ENCODE measurements at places on chromosomes 16 and 17. TPM values are rescaled to one million over a fixed set of nuclear protein-coding genes. Genes with fewer than 3 reads are reported as not detected.

Gene WWOX
- total RNA-seq: 18.3 TPM

Gene TMIGD1
- total RNA-seq: not detected

Gene ERN2
- total RNA-seq: 0.11 TPM

Gene KRT38
- total RNA-seq: not detected

Gene TMC8
- 128 TPM for total RNA-seq

Gene ZNF207
- 190 TPM for total RNA-seq

DNA sequence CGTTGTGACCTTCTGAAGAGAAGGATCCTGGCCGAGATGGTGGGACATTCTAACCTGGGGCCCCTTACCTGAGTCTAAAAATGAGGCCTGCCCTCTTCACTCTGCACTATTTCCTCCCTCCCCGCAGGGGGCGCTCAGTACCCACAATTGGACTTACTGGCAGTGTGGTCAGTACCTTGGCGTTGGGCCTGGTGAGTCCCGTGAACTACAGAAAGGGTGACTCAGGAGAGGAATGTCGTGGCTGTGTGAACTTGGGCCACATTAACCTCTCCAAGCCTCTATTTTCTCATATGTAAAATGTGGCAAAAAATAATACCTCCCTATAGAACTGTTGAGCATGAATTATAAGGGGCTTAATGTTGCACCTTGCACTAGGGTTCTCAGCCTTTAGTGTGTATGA is 3.9 kb downstream of the RSAD1 start:
- H3K27ac ChIP-seq: no peak overlapping the region
- no peaks in the 10 kb centered on the region for H3K4me1 ChIP-seq
- peak; percentile 51 for DNase-seq
- no peaks in the 10 kb centered on the region for H3K27me3 ChIP-seq
- no peak overlapping the region for H3K4me3 ChIP-seq

GRCh38 chr16:24023621-24024020 is 187.8 kb downstream of the PRKCB start:
- no peaks in the 10 kb centered on the region for H3K36me3 ChIP-seq
- peaks cover 30% of the 10 kb centered on the region for H3K4me1 ChIP-seq
- no peak for DNase-seq
- H3K27ac ChIP-seq: no peak overlapping the region
- no peaks in the 10 kb centered on the region for H3K27me3 ChIP-seq
- H3K4me3 ChIP-seq: no peak overlapping the region

DNA sequence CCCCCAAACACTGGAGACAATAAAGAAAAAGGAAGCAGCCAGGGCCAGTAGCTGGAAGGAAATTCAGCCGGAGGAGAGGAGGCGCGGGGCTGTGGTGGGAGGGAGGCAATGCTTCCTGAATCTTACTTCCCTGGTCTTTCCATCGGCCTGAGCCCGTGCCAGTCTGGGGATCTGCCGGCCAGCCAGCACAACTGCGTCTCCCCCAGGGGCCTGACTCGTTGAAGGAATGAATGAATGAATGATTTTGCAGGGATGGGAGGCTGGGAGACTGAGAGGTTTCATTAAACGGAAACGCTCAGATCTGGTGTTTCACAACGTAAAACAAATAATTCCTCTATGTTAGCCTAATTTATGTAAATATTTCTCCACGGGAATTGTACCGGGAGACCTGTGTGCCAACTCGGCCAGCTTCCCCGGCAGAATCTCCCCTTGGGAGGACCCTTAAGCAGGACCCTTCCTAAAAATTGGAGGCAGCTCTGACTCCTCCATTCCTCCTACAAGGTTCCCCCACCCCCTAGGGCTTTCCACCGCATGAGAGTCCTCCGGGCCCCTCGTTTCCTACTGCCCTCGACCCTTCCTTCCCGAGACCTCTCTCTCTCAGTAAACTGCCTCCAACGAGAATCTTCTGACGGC is 1.3 kb upstream of the BAIAP2 start:
- no peak overlapping the region for H3K4me3 ChIP-seq
- H3K4me1 ChIP-seq: no peaks in the 10 kb centered on the region
- DNase-seq: no peak
- no peaks in the 10 kb centered on the region for H3K36me3 ChIP-seq
- peaks cover 5% of the 10 kb centered on the region for H3K27me3 ChIP-seq

DNA sequence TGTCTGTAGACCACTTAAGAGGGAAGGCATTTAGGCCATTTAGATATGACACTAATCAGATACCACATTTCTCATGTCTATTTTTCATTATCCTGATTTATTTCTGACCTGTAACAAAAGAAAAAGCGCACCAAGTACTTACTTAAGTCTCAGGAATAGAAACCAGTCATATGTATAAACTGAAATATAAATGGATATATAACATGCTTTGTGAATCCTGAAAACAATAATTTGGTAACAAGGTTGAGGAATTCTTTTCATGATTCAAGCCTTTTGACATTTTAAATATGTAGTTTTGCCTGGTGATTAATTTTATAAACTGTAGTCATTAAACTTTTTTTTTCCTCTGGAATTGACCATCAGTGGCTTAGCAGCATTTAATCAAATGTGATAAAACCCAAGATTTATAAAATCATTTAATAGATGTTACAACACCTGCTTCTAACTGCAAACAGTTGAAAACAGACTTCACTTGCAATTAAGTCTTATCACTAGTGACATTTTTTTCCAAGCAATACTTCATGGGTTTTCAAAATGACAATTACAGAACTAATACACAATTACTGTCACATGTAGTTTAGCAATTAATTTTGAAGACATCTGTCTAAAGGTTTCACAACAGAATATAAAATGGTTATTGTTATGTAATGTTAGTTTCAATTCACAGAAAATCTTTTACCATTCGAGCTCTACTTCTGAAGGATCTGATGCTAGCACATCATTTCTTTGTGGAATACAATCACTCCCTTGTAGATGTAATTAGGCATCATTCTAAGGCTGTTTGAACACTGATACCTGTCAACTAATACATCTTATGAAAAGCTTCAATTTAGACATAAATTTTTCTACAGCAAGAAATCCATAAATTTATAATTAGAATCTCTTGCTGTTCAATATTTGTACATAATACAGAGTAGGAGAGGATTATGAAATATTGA is 110.3 kb downstream of the TOX3 start:
- H3K4me1 ChIP-seq: no peaks in the 10 kb centered on the region
- no peak for DNase-seq
- no peak overlapping the region for H3K27ac ChIP-seq
- no peaks in the 10 kb centered on the region for H3K27me3 ChIP-seq
- no peaks in the 10 kb centered on the region for H3K36me3 ChIP-seq

GRCh38 chr17:70776441-70776840 is 607.1 kb downstream of the KCNJ2 start:
- H3K27me3 ChIP-seq: no peaks in the 10 kb centered on the region
- H3K4me3 ChIP-seq: no peak overlapping the region
- H3K36me3 ChIP-seq: no peaks in the 10 kb centered on the region
- no peak for DNase-seq
- no peaks in the 10 kb centered on the region for H3K4me1 ChIP-seq
- no peak overlapping the region for H3K27ac ChIP-seq
